ENCODE measurements at places on chromosomes 2 and 18.

GRCh38 chr18:55236150-55236931 is 277.1 kb upstream of the CCDC68 start:
- DNase-seq: no peak

DNA sequence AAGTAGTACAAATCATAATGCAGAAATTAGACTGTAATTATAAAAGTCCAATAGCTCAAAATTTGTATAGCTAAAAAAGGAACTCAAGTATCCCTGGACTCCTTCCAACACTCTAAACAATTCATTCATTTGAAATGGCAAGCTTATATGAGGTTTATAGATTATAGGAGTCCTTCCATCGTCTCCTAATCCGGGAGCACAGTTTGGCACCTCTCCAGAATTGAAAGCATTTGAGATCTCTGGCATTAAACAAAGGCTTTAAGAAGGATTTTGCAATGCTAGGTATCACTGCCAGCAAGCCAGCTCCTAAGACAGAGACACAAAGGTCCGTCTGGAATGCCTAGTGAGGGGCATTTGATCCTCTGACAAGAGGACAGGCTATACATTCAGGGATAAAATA is 90.9 kb downstream of the ACVR1 start:
- DNase-seq: no peak

- no peak for DNase-seq
Measured at GRCh38 chr2:3377279-3377611, 373 bp downstream of the EIPR1 start.

DNA sequence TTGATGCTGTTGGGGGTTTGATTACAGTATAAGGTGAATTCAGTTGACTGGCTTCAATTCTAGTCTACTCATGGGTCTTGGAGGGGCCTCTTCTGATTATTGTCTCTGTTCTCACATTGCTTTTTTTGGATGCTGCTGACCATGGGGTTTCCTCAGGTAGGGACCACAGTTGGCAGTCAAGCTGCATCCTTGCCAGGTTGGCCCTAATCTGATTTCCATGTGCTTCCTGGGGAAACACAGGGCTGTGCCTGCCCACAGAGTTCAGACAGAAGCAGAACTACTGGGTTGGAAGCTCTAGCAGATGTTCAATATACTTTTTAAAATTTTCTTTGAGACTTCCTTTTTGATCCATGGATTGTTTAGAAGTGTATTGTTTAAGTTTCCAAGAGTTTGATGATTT is 227.3 kb downstream of the XIRP2 start:
- DNase-seq: no peak

- DNase-seq: no peak
Measured at GRCh38 chr2:138829326-138829919, 49.2 kb upstream of the NXPH2 start.

- DNase-seq: no peak
Measured at GRCh38 chr2:165660361-165660760, 133.7 kb downstream of the GALNT3 start.
